ENCODE measurements at places on chromosomes 7 and 10.
A peak's percentile ranks its signal among the peaks of the same experiment; 100 is the strongest.

- peak; percentile 31 for DNase-seq
These were observed 489.2 kb upstream of the ZMIZ1 start for GRCh38 chr10:78579576-78579975.

DNA sequence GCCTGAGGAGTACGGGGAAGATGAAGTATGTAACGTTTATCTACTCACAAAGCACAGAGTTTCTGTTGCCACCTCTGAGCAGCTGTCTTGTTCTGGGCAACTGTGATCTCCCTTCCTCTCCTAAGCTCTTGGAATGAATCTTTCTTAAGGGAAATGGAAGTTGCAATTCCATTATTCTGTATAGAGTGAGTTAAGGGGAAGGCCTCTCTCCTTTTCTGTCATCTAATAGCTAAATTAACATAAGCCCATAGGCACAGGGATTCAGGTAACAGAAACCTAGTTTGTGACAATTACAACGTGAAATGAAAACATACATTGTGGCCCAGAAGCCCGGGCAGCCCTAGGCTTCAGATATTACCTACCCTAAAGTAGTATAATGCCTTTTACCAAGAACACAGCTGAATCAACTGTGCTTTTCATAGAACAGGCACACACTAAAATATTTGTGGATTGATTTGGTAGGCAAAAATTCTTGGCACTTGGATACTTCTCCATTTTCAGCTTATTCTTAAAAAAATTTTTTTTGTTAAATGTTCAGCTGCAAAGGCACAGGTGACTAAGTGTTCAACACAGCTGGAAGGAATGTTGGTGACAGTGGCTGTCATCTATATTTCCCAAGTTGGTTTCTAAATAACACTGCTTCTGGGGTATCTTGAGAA, 3.8 kb upstream of the PDCD4 start:
- no peak for DNase-seq

DNA sequence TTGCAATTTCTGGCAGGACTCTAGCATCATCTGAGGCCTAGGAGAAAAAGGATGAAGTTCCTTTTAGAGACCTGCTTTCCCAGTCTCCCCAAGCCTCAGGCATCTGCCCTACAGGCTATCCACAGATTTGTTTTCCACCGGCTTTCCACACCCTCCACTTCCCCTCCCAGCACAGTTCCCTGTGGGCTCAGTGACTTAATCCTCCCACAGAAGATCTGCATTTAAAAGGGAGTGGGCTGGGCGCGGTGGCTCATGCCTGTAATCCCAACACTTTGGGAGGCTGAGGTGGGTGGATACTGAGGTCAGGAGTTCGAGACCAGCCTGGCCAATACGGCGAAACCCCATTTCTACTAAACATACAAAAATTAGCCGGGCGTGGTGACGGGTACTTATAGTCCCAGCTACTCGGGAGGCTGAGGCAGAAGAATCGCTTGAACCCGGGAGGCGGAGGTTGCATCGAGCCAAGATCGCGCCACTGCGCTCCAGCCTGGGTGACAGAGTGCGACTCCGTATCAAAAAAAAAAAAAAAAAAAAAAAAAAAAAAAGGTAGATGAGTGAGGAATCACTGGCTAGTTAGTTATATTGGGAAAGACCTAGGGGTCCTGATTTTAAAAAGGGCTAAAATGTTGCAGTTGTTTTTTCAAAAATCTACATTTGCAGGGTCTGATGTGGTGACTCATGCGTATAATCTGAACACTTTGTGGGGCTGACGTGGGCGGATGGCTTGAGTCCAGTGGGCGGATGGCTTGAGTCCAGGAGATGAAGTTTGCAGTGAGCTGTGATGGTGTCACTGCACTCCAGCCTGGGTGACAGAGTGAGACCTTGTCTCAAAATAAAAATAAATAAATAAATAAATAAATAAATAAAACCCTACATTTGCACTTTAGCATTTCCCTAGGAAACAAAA, 119.5 kb downstream of the BAMBI start:
- DNase-seq, result no peak

GRCh38 chr7:142685877-142686508, 63.3 kb upstream of the PRSS1 start:
- DNase-seq, result no peak

DNA sequence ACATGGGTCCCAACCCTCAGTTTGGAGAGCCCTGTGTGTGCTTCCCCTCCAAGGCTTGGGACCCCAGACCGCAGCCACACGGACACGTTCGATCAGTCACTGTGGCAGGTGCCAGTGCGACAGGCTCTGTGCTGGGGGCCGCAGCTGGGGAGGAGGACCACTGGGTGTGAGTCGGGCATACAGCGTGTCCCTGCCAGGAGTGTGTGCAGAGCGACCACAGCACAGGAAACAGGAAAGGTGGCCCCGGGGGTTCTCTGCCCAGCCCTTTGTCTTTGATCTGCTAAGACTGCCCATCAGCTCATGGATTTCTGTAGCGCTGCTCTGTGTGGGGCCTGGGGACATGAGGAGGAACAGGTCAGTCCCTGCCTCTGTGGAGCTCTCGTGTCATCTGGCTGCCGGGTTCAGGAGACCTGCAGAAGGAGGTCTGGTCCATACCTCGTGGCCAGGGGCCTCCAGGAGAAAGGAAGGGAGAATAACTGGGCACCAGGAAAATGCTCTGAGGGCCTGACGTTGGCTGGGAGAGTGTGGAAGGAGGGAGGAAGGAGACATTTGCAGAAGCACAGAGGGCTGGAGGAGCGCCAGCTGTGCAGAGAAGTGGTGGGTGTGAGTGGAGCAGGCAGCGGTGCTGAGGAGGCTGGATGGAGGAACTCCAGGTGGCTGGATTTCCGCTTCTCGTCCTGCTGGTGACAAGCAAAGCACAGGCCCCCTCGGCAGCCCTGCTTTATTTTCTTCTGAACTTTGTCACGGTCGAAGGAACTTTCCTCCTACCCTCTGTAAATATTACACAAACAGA, 4.1 kb downstream of the NUDT1 start:
- DNase-seq, result no peak

GRCh38 chr7:46979439-46979838, 602.5 kb downstream of the TNS3 start:
- no peak for DNase-seq

- DNase-seq, result no peak
These were observed 138.6 kb upstream of the GRB10 start for GRCh38 chr7:50921114-50921813.

GRCh38 chr7:112138325-112138852, 67.8 kb downstream of the DOCK4 start:
- DNase-seq, result no peak

DNA sequence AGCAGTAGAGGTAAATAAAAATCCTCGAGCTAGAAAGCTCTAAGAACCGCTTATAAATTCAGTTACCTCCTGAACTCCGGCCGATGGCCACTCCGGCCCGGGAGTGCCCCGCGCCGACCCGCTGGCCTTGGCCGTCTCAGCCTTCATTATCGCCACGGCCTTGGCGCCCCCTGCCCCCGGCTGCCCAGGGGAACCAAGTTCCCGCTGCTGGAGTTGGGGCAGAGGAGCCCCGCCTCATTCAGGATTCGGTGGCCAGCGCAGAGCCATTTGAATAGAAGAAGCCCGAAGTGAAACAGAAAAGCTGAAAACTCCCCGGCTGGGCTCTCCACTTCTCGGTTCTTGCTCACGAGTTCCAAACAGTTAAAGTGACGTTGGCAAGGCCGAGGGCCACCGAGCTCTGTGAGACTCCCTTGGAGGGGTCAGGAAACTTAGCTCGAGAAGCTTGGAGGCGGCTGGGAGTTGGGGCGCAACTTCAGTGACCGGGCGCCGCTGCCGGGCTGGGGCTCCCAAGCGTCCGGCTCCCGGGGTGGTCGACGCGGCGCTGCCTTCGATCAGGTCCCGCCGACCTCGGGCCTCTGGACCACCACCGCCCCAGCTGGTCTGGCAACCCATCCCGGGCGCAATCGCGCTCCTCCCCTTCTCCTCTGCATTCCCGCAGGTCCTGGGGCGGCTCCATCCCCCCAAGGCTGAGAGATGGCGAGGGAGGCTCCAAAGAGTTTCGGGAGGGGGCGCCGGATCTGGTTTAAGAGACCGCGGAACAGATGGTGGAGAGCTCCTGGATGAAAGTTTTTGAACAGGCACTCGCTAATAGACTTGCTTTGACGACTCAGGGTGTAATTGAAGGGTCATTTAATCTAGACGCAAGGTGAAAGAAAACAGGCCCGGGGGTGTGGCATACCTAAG, 5.8 kb upstream of the FEZF1 start:
- no peak for DNase-seq

GRCh38 chr10:53841483-53842145, 959.4 kb downstream of the PCDH15 start:
- no peak for DNase-seq

DNA sequence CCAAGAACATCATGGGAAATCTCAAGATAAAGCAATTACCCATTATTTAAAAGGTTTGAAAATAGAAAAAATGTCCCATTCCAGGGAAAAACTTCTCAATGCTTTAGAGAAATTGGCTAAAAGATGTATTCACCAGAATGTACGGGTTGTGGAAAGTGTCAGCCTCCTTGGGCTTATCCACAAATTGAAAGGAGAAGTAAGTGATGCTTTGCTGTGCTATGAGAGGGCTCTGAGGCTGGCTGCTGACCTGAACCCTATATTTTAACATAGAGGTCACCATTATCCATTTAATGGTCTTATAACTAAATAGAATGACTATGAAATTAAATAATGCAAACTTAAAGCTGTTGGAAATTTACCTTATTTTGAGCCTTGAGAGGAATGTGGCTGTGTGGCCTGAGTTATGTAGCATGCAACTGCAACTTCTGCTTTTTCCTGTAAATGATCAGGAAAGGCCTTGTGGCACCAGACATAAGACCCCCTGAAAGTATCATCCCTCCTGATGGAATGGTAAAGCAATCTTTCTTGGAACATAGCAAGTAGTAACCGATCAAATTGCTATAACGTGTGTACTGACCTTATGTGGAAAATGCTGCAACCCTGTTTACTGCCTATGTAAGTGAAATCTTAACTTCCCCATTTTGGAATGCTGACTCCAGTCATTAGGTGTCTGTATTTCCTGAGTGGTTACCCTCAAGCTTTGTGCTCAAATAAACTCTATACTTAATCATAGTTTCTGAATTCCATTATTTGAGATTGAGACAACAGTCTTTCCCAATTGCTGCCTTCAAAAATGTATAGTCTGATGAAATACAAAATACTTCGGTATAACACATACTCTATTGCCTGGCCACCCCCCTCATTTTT, 6.9 kb downstream of the IFIT1B start:
- no peak for DNase-seq

- DNase-seq, result no peak
These were observed 35.5 kb downstream of the CAV1 start for GRCh38 chr7:116560021-116560970.

- no peak for DNase-seq
These were observed 61.5 kb downstream of the PRKAG2 start for GRCh38 chr7:151815419-151815818.

- DNase-seq, result no peak
These were observed 69.8 kb upstream of the KCTD7 start for GRCh38 chr7:66558660-66559465.

GRCh38 chr10:55400075-55400849, 599.2 kb upstream of the PCDH15 start:
- DNase-seq, result no peak

DNA sequence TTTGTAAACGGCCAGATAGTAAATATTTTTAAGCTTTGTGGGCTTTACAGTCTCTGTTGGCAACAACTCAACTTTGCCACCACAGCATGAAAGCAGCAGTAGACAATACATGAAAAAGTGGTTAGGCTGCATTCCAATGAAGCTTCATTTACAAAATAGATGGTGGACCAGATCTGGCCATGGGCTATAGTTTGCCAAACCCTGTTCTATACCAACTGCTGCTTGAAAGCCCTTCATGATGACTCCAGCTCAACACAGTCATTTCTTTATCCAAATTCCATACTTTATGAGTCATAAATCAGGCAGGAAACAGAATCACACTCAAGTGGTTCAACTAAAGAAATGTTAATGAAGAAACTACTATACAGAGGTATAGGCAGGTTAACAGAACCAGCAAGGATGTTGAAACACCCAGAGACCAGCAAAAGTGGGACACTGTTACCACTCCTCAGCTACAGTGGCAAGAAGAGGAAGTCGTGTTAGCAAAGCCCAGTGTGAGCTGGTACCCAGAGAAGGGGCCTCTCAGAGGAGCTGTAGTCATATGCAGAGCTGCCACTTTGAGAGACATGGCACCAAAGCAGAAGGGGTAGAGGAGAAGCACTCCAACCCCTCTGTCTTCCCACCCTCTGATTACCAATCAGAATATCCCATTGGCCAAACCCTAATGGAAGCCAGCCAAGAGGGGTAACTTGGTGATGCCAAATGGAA, 72.5 kb downstream of the PRLHR start:
- no peak for DNase-seq

DNA sequence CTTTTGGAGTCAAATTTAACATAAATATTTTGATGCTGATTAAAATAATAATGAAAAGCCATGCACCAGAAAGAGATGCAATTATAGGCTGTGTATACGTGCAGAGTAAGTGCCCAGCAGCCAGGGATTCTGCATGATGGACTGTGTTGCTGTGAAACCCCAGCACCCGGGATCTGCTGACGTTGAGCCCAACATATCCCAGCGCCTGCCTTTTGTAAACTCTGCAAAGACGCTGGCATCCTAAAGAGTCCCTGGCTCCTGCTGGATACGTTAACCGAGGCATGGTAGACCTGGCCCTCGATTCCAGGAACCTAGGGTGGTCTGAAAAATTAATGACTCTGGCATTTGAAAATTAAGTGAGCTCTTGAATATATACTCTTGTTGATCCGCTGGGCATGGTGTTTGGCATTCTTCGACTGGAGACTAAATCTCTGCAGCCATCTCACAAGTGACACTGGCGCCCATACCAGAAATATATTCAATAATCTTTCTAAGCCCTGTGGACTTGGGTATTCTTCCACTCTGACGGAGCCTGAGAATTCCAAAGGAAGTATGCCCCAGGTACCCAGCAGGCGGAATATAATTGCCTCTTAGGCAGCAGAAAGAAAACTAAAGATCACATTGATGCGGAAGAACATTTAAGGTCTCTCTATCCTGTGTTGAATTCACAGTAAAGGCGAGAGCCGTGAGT, 191.2 kb upstream of the SH2B2 start:
- no peak for DNase-seq

- no peak for DNase-seq
These were observed 151.0 kb upstream of the AHR start for GRCh38 chr7:17147409-17147808.

- DNase-seq, result no peak
These were observed 820.6 kb downstream of the LRMDA start for GRCh38 chr10:76251841-76252671.

GRCh38 chr7:16813232-16813616, 8.4 kb upstream of the AGR2 start:
- no peak for DNase-seq

- no peak for DNase-seq
These were observed 66.9 kb downstream of the BAMBI start for GRCh38 chr10:28744069-28744768.
